ENCODE measurements at places on chromosomes 4 and X.

DNA sequence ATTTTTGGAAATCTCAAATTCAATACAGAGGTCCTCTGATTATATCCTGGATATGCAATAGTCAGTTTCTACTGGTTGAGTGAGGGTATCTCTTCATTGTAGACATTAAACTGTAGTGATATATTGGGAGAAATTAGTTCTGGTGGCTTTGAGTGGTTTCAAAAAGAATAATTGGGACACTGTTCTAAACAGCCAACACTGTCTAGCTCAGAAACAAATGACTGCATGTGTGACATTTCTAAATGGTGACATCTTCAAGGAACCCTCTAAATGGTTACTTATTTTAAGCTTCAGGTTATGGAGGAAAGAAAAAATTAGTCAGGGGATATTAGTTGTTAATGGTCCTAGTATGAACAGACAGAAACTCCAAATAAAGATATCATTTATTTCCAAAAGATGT, 186.2 kb downstream of the LARP7 start:
- DNase-seq: no peak

DNA sequence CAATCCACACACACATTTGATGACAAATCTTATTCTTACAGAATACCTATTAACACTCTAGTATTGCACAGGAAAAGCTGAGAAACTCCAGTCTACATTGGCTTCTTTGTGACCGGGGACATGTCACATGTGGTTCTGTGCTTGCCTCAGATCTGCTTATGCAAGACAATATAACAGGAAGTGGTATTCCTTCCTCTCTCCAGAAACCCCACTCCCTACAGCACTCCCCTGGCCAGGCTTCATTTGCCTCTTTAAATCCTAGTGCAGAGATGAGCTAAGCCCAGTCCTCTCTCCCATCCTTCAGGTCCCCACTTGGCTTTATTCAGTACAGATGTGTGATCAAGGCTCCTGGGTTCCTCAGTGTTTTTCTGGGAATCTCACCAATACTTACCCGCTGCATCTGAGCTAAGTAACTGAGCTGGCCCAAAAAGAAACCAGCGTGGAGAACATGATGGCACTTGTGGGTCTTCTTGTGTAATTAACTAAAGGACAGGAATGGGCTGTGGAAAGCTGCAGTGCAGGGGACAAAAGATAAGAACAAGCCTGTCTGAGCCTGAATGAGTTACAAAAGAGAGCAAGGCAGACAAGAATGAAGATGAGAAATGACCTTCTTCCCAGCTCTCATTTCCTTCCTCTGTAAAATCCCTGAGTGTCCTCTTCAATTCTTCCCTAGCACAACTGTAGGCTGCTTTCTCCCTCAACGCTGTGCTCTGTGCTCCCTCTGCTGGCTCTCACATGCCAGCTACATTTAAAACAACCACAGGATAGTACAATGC, 105.6 kb downstream of the HNRNPD start:
- DNase-seq: peak; percentile 66

DNA sequence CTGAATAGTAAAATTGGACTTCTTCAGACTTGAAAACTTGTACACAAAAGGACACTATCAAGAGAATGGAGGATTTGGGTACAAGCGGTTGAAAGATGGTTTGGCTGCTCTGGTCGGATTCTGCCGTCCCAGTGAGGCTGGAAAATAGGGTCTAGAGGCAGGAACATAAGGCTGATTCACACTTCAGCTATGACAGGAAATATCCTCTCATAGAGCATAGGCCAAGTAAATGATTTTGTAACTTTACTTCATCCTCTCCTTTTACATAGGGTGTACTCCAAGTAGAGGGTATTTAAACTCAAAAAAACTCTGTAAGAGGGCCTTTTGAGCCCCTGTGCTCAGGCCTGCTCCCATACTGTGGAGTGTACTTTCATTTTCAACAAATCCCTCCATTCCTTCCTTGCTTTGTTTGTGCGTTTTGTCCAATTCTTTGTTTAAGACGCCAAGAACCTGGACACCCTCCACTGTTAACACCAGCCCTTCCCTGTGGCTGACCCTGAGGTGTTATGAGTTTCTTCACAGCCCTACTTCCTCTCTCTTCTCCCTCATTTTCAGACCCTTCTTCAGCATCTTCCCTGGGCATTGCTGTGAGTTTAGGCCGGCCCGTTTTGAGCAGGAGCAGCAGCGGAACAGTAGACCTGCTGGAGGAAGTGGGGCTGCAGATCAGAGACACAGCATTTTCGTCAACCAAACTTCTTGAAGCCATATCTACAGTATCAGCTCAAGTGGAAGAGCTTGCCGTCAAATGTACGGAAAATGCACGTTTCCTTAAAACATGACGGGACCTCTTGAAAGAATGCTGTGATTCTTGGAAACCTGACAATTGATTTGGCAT, 7.2 kb downstream of the PGAM4 start:
- DNase-seq: no peak

DNA sequence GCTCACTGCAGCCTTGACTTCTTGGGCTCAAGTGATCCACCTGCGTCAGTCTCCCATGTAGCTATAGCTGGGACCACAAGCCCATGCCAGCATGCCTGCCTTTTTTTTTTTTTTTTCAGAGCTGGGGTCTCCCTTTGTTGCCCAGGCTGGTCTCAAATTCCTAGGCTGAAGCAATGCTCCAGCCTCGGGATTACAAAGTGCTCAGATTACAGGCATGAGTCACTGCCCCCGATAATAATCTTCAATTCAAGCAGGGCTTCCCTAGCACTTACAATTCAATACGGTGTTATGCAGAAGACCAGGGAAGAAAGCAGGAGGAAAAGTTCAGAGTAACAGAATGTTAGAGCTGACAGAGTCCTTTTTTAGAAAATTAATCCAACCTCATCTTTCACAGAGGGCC, 26.1 kb downstream of the OTOP1 start:
- DNase-seq: no peak

DNA sequence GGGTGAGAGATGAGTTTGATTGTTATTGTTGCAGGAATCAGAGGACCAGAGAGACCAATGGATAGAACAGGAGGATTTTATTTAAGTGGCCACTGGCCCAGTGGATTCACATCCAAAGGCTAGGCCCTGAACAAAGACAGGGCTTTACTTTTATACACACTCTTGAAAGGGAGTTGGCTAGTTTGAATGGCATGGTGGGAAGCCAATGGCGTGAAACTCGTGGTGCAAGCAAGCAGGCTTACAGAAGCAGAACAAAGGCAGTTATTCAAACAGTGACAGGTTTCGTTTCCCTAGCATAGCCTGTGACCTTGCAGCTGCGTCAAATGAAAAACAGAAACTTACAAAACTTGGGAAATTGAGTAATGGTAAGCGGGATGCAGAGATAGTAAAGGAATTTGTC, 110.2 kb upstream of the PRDX4 start:
- no peak for DNase-seq

DNA sequence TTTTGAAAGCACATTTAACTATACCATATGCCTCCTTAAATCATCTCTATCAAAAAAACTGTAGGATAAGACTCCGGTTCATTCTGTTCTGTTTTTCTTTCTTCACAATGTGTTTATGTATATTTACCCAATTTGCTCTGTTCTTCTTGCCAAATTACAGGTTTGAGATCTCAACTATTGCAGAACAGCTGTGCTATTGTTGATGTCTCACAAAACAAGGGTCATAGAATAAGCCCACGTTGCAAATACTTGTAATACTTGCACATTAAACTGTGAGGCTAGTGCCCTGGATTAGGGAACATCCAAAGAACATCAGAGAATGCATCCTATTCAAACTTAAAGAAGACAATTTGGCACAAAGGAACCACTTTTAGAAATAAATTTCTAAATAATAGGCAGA, 45.4 kb downstream of the ANTXR2 start:
- no peak for DNase-seq

DNA sequence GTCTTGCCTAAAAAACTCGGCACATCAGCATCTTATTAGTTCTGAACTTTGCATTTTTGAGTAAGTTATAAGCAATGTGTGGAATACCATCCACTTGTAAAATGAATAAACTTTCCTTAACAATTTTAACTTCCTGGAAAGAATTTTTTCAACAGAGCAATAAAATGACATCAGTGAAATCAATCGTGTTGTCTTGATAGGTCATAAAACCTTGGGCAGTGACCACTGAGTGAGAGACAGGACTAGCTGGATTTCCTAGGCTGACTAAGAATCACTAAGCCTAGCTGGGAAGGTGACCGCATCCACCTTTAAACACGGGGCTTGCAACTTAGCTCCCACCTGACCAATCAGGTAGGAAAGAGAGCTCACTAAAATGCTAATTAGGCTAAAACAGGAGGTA, 403.0 kb upstream of the CNKSR2 start:
- no peak for DNase-seq

DNA sequence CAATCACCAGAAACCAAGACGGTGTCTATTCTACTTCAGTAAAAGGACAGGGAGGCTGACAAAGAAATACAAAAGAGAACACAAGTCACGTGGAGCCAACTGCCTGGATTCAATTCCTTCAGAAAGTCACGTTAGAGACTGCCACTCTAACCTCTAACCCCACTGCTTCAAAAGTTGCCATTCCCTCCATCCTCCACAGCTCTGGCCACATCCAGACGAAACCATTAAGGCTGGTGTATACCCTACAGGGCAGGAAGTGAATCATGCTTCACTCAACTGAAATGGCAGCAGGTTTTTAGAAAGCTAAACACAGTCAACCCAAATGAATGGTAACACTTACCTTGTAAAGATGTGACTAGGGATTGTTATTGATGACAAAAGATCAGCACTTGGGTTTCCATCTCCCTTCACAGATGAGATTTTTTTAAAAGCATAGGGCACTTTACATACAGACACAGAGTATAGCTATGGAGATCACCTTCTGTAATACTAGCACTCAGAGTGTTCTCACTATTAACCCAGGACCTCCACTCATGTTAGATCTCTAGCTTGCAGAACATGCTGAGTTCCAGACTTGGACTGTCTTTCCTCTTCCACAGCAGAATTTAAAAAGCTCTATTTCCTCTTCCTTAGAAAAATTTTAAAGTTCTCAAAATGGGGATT, 37.4 kb downstream of the MAML3 start:
- DNase-seq: no peak

DNA sequence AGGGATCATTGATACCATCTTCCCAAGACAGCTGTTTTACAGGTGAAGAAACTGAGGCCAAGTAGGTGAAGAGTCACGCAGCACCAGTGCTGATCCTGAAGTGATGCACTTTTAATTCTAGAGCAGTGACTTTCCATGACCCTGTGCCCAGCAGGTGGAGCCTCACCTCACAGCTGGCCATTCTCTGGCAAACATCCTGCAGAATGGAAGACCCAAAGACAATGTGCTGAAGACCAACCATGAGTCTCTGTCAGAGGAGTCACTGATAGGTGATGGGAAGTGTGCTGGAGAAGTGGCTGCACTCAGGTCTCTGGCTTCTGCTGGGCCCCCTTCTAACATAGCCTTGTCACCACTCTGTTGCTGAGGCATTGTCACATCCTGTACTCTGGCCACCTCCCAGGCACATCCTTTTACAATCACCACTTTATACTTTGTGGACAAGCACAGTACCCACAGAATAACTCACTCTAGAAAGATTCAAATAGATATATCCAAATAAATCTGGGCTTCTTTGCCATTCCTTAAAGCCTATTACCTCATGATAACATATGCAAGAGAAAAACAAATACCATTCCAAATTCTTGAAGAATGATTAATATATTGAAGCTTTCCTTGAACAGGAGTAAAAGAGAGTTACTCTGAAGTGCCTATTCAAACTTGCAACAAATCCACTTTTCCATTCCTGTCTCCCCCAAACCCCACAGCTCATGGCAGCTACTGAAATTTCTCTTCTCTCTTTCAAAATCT, 64.1 kb upstream of the SCOC start:
- peak; percentile 14 for DNase-seq

DNA sequence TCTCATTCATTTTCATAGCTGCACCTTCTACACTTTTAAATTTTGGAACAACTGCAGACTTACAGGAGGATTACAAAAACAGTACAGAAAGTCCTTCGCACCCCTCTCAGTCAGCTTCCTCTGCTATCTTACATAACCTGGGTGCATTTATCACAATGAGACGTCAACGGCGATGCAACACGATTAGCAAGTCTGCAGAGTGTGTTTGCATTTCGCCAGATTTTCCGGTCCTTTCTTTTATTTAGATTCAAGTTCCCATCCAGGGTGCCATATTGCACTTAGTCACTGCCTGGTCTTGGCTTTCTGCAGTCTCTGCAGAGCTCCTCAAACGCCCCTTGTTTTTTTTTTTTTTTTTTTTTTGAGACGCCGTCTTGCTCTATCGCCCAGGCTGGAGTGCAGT, 85.9 kb downstream of the ASMT start:
- DNase-seq: no peak

DNA sequence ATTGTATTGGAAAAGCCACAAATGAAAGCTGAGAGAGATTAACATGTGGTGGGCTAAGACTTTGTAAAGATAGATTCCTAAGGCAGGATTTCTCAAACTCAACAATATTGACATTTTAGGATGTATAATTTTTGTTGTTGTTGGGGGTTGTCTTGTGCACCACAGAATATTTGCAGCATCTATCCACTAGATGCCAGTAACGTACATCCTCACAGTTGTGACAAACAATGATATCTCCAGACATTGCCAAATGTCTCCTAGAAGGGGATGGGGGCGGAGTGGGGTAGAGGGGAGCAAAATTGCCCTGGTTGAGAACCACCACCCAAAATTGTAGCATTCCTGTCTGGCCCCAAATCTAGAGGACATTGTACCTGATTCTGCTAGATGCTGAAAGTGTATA, 14.7 kb upstream of the CBR4 start:
- DNase-seq: no peak

DNA sequence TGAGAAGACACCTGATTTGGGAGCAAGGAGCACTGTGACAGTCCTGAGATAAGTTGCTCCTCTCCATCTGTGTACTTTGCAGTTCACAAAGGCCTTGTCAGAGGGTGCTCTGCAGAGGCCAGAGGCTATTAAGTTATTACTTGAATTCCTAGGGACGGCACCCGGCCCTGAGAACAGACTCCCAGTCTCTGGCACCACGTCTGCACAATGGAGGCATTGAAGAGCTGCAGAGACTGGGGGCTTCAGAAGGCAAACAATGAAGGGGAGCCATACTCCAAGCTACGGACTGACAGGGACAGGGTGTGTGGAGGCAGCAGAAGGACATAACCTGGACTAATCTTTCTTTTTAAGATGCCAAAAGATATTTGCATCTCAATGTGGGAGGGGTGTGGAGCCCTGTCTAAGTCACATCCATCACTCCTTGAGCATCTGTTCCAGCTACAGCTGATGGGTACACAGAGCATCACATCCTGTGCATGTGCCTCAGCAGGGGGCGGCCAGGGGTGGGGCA, 11.5 kb downstream of the RASGEF1B start:
- no peak for DNase-seq

DNA sequence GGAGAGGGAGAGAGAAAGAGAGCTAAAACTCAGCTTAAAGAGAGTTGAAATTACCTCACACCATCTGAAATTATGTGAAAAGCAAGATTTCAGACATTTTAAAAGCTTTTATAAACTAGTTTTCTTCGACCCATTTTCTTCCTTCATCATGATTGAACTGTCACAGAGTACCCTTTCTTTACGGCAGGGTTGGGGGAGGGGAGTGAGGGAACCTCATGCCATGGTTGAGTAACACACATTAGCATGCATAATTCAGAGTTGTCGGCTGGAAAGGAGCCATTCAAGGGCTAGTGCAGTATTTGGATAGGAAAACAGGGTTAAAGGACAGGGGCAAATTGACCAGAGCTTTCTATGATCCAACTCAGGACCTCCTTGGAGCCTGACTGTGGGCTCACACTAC, 46.2 kb downstream of the PCDH19 start:
- no peak for DNase-seq
